ENCODE measurements at places on chromosomes 5 and 9.

GRCh38 chr9:84174486-84174885 lies 166.1 kb downstream of the SLC28A3 start:
- no peak for DNase-seq

- DNase-seq: no peak
These were observed 172.2 kb downstream of the TRPM3 start for GRCh38 chr9:70949239-70949638.

DNA sequence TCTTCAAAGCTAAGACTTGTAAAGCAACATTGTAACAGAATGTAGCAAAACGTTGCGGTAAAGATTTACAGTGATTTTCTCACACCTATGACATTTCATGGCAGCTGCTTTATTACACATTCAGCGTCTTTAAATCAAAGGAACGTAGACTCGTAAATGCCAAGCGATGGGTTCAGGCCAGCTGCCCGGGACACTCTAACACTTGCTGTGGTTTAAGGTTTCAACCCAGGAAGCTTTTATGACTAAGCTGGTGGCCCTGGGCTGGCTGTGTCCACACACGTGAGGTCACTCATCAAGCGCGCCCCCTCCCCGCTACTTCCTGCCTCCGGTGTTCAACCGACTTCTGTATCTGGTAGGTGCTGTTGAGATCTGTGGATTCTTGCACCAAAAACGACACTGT lies 2.5 kb downstream of the SLC6A18 start:
- DNase-seq: no peak

DNA sequence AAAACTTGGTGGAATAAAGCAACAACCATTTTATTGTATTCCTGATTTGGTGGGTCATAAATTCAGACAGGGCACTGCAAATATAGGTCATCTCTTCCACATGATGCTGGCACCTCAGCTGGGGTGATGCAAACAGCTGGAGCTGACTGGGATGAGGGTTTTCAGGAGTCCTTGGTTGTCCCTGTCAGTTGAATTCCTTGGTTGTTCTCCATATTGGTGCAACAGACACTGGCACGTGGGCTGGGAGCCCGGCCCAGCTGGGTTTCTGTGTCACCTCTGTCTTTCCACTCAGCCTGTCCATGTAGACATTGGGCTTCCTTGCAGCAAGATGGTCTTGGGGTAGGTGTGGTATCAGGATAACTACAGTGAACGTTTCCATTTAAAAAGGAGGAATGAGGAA lies 518.0 kb upstream of the MEF2C start:
- DNase-seq: no peak

DNA sequence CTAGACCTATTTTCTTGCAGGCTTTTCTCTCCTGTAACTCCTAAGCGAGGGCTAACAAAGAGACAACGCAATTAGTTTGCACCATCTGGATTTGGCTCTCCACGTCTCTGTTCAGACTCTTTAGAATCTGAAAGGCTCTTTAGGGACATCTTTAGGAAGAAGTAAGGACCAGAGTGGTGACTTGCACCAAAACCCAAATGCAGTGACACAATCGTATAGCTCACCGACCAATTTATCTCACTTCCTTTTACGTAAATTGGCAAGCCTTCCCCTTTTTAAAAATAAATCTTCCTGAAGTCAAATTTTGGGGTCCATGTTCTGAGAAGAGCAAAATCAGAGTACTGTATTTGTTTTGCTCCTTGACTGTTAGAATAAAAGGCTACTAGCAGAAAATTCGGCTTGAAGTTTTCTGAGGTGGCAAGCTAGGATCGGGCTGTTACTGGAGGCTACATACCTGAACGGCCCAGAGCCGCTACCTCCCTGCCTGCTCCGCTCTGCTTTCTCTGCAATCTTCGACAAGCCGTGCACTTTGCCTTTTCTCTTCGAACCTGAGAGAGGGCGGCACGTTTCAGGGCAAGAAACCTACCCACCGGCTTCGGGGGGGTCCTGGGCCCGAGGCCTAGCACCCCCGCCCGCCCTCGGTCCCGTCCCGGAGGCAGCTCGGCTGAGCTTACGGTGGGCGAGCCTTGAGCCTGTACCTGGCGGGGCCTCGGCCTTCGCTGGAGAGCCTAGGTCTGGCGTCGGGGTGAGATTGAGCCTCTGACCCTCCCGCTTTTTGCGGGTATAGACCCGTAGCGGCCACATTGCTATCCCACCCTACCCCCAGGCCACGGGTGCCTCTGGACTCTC lies 537 bp downstream of the MEIKIN start:
- no peak for DNase-seq

GRCh38 chr5:96468956-96469355 lies 35.9 kb upstream of the PCSK1 start:
- DNase-seq: no peak

GRCh38 chr5:131773805-131774204 lies 23.0 kb downstream of the FNIP1 start:
- no peak for DNase-seq

GRCh38 chr5:97618721-97619120 lies 435.7 kb upstream of the RIOK2 start:
- DNase-seq: peak; percentile 31

DNA sequence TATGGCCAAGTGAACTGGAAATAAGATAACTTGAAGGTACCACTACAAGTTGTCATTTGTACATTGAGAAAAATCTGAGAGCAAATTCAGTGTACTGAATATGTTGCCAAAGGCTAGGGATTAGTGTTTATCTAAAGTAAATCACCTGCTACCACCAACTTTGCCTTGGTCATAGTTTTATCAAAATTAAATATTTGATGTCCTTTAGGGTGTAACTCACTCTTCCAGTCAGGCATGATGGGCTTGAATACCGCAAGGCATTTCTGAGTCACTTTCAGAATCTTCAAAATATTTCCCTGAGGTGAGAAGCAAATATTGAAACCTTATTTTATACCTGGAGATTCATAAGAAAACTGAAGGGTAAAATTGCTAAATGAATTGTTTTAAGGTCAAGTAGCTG lies 1338.6 kb upstream of the ACO1 start:
- no peak for DNase-seq

DNA sequence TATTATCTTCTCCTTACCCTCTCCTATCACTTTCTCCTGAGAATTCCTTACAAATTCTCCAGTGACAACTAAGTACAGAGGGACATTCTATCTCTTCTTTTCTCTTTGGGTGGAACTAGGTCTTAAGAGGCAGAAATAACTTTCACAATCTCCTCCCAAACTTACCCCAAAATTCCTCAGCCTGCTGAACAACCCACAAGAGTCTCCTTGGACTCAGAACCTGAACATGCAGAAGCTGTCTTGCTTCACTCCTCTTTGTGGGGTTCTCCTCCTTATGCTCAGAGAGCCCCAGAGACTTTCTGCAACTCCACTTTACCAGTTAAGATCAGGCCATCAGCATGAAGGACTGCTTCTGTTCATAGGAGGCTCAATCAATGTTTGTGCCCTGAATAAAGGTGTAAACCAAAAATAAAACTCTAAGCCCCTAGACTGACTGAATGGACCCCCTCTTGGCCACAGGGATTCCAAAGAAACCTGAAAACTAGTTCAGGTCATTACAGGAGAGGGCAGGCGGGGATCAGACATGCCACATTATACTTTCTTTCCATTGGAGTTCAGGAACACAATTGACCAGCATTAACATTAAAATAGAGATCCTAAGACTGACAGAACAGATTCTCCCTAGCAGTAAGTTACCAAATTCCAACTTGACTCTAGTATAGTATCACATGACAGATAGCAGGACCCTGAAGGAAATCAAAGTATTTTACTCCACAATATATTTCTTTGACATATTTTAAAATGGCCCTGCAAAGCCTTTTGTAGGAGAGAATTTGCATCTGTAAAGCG lies 179.7 kb upstream of the FBXL17 start:
- DNase-seq: no peak

DNA sequence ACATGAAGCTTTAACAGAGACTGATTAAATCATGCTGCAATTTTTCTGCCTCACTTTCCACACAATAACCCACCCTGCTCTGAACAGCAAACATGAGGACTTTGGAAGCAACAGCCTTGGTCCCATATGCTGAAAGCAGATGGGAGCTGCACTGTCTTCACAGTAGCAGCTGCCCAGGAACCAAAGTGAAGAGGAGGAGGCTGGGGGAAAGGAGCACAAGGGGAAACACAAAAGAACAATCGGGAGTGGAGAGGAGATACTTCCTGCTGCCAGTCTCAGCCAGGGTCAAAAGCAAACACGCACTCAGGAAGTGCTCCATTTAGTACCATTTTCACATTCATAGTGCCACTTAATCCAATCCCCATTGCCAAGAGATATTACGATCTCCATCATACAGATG lies 183.3 kb upstream of the PUM3 start:
- DNase-seq: no peak

- no peak for DNase-seq
These were observed 1771.7 kb upstream of the CDH9 start for GRCh38 chr5:28809811-28810750.

DNA sequence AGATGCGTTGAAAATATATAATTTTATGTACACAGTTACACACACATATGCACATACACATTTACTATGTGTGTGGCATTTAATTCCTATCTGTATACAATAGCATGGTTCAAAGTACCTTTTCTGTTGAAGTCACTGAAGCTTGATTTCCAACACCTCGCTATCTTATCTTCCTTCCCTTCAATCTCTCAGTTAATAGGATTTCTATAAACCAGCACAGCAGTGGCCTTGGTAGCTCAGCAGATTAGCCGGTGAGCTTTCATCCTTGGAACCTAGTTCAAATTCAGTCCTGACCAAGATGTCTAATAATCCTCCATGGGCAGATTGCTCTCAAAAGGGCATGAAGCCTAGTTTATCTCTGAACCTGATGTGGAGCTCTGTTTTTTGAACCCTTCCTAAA lies 2389.5 kb downstream of the MAT2B start:
- no peak for DNase-seq

- no peak for DNase-seq
These were observed 1076.3 kb downstream of the PTPRD start for GRCh38 chr9:9536523-9536922.

GRCh38 chr5:11289208-11289607 lies 528.2 kb upstream of the DAP start:
- no peak for DNase-seq

GRCh38 chr5:134554319-134555222 lies 29.1 kb downstream of the JADE2 start:
- DNase-seq: no peak

DNA sequence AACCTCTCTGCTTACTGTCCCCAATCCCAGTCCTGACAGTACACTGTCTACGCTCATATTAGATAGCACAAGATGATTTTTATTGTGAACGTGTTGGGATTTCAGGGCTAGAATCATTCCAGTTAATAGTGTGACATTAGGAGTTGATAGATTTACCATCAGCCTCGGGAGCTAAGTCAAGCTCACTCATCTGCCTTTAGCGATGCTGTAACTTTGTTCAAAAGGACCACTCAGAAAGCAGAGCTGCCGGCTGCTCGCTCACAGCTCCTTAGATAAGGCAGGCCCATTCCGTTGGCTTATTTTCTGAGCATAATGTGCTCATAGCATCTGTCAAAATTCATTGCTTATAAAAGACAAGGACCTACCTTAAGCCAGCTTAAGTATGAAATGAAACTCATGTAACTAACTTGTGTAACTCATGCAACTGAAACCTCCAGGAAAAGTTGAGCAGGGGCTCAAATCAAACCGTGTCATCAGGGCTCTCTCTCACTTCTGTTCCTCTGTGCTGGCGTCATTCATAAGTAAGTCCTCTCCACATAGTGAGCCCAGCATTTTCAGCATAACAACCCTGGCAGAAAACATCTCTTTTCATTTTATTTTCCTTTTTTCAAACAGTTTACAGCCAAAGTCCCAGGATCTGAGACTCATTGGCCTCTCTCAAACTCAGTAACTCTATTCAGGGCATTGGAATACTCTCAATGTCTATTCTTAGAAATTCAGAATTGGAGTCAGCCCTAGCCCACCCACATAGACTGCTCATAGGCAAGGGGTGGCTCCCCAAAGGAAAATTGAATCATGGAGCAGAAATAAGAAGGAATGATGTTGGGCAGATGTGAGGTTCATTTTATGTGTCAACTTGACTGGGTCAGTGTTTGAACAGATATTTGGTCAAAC lies 208.8 kb downstream of the MAN2A1 start:
- DNase-seq: no peak

DNA sequence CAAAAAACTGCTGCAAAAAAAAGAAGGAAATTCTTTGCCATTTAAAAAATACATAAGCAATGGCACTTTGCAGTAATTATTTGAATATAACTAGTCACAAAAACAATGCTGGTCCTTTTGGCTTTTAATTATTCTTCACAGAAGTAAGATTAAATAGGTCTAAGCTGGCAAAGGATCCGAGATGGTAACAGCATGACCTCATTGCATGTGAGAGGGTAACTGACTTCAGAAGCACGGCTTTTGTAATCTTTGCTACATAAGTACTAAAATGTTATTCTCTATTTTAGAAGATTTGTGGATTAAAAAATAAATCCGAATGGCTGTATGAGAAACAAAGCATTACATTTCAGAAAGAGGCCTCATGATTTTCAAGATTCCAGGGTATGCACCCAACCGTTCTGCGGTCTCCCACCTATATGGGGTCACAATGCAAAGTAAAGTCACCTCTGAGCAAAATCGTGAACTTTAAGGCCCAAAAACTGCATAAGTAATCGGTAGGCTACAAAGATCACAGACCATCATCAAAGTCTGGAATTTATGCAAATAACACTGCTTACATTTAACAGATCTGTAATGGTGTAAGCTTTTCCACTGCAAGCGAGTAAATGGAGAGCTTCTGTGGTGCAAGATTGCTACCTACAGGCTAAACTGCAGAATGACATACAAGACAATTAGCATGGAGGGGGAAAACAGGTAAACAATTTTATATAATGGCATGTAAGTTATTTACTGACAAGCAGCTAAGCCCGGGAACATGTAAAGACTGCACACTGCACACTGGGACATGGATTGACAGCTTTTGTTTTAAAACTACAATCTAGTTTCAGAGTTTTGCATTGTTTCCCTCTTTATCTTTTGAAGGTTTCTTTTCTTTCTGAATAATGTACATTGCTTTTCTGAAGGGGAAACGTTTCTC lies 231.6 kb downstream of the SLF1 start:
- DNase-seq: peak; percentile 67
